ENCODE measurements at places on chromosomes 11 and 22.

GRCh38 chr11:102177974-102178631 is 67.9 kb downstream of the YAP1 start:
- no peak for DNase-seq

GRCh38 chr11:103483996-103484395 is 374.8 kb downstream of the DYNC2H1 start:
- no peak for DNase-seq

- DNase-seq: no peak
Measured at GRCh38 chr11:44863231-44863630, 87.5 kb downstream of the TP53I11 start.

GRCh38 chr11:94793822-94794221 is 25.7 kb downstream of the AMOTL1 start:
- DNase-seq: no peak

DNA sequence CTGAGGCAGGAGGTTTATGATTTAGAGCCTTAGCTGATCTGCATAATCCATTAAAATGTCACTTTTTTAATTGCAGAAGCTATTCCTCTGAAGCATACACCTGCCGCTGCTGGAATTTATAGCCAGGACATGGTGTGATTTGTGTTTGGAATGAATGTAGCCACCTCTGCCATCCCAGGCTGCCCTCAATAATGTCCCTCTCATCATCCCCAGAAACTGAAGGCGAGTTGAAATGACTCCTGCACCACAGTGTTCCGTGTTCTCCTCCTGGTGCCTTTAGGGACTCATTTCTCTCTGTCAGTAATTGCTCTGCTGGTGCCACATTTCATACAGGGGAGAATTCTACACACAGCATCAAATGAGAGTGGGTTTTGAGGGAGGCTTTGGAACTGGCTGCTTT is 191.0 kb downstream of the C11orf91 start:
- no peak for DNase-seq

DNA sequence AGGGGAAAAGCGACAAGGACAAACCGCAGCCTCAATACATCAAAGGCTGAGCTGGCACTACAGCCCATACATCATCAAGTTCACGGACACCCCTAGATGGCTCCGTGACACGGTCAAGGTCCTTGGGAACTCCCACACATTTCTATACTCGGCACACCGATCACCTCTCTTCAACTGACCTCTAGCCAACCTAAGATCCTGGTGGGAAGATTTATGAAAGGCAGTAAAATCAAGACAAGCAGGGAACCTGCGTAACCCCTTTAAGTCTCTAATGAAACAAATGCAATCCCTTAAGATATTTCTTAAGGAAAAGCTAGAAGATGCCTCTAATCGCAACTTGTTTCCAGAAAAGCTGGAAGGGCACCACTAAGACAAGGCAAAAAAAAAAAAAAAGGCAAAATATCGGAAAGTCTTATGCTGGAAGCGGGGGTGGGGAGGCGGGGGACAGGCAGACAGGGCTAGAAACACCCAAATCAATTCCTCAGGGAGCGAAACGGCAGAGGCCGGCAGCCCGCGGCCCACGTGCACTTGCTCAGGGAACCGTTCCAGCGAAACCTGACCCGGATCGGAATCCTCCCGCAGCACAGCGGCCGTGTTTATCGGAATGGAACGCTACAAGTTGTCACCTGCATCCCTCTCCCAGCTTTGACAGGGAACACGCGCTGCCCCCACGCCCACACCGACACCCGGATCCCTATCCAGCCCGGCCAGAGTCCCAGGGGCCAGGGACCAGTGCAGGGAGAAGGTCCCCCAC is 1.4 kb downstream of the ARHGAP20 start:
- peak; percentile 17 for DNase-seq

DNA sequence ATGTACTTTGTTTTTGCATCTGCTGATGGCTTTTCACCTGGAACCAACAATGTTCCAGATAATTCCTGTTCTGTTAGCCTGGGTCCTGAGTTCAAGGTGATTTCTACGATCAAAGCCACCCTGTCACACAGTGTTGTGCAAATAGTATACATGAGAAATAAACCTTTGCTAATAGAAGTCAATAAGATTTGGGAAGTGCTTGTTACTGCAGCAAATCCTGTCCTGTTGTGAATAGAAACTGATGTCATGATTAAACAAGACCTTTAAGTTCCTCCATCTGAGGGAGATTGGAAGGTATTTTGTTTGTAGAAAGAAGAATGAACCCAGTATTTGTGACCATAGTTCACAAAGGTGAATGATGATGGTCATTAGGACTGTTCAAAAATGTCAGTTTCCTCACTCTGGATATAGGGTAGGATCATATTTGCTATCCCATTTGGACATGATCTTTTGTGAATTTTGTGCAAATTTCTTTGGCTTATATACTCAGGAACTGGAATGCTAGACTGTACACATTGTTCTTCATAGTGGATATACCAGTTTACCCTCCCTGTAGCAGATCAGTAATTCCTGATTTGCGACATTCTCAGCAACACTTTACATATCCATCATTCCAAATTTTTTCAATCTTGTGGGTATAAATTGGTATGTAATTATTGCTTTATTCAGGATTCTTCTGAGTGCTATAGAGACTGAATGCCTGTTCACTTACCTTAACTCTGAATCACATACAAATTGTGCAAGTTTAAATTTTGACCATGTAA is 428.5 kb downstream of the METTL15 start:
- no peak for DNase-seq

DNA sequence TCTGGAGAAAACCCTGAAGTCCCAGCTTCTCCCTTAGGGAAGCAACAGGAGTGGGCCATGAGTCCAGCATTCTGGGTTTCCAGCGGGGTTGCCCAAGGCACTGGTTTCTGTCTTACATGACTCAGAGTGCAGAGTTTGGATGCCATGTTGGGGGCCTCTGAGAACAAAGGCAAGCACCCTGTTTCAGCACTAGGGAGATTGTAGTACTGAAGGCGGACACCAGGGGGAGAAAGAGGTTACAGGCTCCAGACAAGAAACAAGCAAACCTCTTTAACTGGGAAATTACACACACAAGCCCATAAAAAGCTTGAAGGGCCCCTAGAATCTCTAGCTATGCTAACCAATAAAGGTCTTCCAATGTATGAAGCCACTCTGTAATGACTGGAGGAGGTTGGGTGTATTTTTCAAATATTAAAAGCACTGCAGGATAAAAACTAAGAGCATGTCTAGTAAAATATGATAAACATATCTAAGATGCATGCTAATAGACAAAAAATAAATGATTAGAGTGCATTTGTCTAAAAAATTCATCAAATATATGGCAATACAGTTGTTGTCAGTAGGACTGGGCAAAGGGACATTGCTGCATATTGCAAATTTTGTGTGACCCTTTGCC is 7.1 kb downstream of the MS4A6E start:
- DNase-seq: peak; percentile 63

GRCh38 chr22:46117206-46118199 is 32.8 kb upstream of the PPARA start:
- no peak for DNase-seq

GRCh38 chr11:82631722-82632630 is 101.7 kb downstream of the FAM181B start:
- peak; percentile 8 for DNase-seq

DNA sequence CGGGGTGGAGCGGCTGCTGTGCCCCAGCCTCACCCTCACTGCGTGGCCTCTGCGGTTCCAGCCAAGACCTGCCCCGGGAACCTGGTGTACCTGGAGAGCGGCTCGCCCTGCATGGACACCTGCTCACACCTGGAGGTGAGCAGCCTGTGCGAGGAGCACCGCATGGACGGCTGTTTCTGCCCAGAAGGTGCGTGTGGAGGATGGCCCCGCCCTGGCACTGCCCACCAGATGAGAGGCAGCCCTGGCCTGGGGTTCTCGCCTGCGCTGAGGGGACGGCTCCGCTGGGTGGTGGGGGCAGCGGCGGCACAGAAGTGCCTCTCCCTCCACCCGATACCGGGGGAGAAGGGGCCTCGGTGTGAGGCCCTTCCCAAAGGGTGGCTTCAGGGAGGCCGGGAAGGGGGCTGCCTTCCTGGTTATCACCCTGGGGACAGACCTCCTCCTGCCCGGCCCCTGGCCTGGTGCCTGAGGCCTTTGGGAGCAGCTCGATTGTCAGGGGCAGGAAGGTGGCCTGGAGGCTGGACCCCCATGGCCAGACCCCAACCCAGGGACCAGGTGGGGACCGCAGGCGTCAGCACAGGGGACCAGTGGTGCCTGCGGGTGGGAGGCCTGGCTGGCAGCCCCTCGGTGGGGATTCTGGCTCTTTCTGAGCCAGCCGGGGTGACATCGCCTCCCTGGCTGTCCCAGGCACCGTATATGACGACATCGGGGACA is 7.1 kb downstream of the MUC2 start:
- DNase-seq: no peak

GRCh38 chr11:58957922-58958321 is 18.6 kb downstream of the GLYATL1 start:
- DNase-seq: peak; percentile 31

- DNase-seq: no peak
Measured at GRCh38 chr22:40363059-40363458, 7.3 kb upstream of the SGSM3 start.

GRCh38 chr11:135008001-135008405 is 596.0 kb upstream of the B3GAT1 start:
- DNase-seq: no peak

DNA sequence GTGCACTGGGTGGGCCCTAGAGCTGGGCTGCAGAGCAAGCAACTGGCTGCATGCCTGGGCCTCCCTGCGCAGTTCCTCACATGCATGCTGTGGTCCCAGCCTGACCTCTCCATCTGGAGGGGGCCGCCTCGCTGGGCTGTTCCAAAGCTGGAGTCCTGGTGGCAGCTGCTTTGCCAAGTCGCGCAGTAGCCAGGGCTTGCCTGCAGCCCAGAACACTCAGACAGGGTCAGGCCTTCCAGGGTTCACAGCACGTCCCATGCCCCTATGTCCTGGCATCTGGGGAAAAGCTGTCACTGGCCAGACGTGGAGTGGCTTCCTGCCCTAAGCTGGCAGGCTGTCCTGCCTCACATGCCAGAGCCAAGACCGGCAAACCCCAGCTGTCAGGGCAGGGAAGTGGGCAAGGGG is 16.5 kb upstream of the CDC42EP2 start:
- no peak for DNase-seq

- DNase-seq: no peak
Measured at GRCh38 chr11:75740681-75741080, 23.0 kb downstream of the MOGAT2 start.

- no peak for DNase-seq
Measured at GRCh38 chr11:16897470-16898061, 116.6 kb downstream of the PLEKHA7 start.

GRCh38 chr11:47078751-47079521 is 97.7 kb downstream of the ARFGAP2 start:
- DNase-seq: no peak

DNA sequence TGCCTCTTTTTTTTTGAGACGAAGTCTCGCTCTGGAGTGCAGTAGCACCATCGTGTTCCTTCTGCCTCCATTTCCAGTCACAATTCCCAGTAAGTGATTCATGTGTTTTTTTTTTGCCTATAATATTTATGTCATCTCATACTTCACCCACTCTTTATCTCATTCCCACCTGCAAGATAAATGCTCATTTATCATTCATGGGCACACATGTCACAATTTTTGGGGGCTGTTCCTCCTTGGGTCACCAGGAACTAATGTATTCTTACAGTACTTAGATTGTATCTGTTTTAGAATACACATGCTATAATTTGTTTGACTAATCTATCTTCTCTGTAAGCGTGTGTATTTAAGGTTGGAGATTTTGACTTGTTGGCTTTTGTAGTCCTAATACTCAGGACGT is 222.7 kb downstream of the SWAP70 start:
- no peak for DNase-seq

- DNase-seq: no peak
Measured at GRCh38 chr11:69930081-69931059, 111.2 kb upstream of the FGF3 start.

DNA sequence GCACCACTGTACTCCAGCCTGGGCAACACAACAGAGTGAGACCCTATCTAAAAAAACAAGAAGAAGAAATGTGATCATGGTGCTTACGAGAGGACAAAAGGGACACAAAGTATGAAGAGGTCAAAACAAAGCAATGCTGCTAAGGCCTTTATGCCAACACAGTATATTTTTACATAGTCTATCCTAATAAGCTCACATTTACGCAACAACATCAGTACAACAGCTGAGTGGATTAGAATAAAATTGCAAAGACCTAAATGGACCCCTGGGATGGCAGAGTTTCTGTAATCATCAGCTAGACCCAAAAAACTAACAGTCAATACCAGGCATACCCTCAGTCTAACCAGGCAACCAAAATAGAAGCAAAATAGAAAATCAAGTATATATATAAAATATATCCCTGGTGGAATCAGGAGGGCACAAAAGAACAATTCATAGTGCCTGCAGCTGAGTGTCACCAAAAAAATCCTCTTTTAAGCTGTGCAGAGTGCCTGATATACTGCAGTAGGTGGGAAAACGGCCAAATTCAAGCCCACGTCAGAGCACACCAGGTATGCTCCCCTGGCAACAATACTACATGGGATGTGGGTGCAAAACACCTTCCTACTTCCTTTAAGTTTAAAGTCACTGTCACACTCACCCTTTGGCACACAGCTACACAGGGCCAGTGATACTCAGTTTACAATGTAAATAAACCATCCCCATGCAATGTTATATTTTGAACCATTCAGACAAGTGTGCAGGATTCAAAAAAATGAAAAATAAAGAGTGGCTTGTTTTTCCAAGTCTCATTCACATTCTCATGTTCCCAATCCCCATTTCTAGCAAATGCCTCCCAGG is 57.8 kb downstream of the RBFOX2 start:
- DNase-seq: no peak
